ENCODE measurements at places on chromosomes 5 and 9.

DNA sequence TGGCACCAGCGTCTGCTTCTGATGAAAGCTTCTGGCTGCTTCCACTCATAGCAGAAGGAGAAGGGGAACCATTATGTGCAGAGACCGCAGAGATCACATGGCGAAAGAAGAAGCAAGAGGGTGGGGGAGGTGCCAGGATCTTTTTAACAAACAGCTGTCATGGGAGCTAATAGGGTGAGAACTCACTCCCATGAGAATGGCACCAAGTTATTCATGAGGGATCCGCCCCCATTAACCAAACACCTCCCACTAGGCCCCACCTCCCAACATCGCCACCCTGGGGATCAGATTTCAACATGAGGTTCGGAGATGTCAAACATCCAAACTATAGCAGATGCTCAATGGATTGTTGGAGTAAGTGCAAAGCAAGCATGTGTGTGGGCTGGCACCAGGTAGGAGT, 125.8 kb upstream of the SLIT3 start:
- DNase-seq = no peak

DNA sequence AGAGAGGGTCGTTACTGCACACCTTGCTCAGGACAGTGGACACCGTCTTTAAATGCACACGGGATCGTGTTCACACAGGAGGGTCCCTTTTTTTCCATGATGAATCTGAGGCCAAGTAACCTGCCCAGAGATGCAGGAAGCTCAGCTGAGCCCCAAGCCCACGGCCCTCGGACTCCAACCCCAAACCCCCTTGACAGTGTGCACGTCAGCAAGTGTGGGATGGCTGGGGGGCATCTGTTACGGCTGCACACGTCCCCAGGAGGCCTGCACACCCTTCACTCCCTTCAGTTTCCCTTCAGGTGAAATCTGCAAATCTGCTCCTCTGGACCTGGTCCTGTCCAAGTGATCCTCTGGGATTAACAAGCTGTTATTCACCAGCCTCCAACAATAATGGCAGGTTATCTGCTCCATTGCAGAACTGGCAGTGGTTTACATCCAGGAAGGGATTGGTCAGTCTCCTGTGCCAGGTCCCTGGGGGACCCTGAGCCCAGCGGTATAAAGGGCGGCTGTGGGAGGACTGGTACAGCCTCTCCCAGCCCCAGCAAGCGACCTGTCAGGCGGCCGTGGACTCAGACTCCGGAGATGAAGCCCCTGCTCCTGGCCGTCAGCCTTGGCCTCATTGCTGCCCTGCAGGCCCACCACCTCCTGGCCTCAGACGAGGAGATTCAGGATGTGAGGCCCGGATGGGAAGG, at the start of gene LCN1:
TSS of gene LCN1 (plus strand) at position 525 of the 692 bp plus-strand sequence. CDS start at position 583, 58 bp downstream.
- no peak for DNase-seq

- DNase-seq = no peak
These were observed 32.6 kb downstream of the UBAP1 start for GRCh38 chr9:34211395-34211794.

DNA sequence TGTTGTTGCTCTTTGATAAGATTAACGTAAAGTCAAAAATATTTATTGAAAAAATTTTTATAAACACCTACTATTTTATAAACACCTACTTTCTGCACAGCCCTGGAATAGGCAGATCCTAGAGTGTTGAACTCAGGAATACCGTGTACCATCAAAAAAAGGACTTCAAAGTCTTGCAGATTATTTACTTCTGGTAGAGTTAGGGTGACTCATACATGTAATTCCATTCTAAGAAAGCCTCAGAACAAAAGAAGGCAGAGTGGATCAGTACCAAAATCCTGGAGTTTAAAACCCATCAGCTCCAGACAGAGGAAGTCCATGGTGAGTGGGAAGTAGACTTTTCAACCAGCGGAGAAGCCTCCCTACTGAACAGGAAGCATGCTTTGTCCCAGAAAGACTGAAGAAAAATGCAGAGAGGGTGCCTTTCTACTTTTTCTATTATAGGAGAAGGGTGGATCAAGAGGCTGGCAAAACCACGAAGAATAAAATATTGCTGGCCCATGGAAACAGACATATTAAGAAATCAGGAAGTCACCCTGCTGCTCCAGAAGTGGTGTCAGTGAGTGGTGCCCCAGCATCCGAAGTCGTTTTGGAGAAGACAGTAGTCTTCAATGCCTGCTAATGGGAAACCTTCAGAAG, 45.1 kb upstream of the DAB2 start:
- DNase-seq = no peak

GRCh38 chr5:123124126-123124858, 35.3 kb downstream of the PRDM6 start:
- DNase-seq = no peak

GRCh38 chr5:54120473-54120872, 189.9 kb downstream of the ARL15 start:
- DNase-seq = no peak

Measured in smooth muscle cell of the brain vasculature (primary cell).